Bronchus fibroblast of lung (primary cell): ENCODE measurements at places on chromosomes 12 and 14. TPM values are rescaled to one million over a fixed set of nuclear protein-coding genes. Genes with fewer than 3 reads are reported as not detected.

CLEC4D gene
- total RNA-seq, result not detected in 2 replicates

RTN1 gene
- total RNA-seq, result under 0.01 and 0.59 TPM in 2 replicates

TESPA1 gene
- not detected in 2 replicates for total RNA-seq

MDM1 gene
- total RNA-seq, result 7.0 and 8.2 TPM in 2 replicates

CD163 gene
- not detected in 2 replicates for total RNA-seq

TBX5 gene
- 21.7 and 25.7 TPM in 2 replicates for total RNA-seq

FSCB gene
- total RNA-seq, result not detected in 2 replicates

SRGAP1 gene
- total RNA-seq, result 4.9 and 8.1 TPM in 2 replicates

PPP1R36 gene
- total RNA-seq, result 0.30 and 0.50 TPM in 2 replicates

NKX2-1 gene
- not detected in 2 replicates for total RNA-seq

ENDOU gene
- total RNA-seq, result not detected in 2 replicates

RDH5 gene
- 9.8 and 12.3 TPM in 2 replicates for total RNA-seq

RNASE7 gene
- not detected in 2 replicates for total RNA-seq

ETFBKMT gene
- 1.8 and 2.2 TPM in 2 replicates for total RNA-seq

E2F7 gene
- 8.9 and 12.1 TPM in 2 replicates for total RNA-seq

PLEKHG7 gene
- total RNA-seq, result not detected in 2 replicates

NEDD1 gene
- 21.9 and 25.4 TPM in 2 replicates for total RNA-seq

COX8C gene
- not detected in 2 replicates for total RNA-seq

OR4E2 gene
- total RNA-seq, result not detected in 2 replicates

SSPN gene
- 4.2 and 5.4 TPM in 2 replicates for total RNA-seq

BEGAIN gene
- 1.0 and 1.3 TPM in 2 replicates for total RNA-seq

LRRC10 gene
- total RNA-seq, result not detected in 2 replicates

CCDC38 gene
- not detected in 2 replicates for total RNA-seq

OASL gene
- 0.15 TPM in 1 of 2 replicates, not detected in the other for total RNA-seq

TAS2R30 gene
- total RNA-seq, result under 0.01 TPM in 1 of 2 replicates, not detected in the other

AKAP6 gene
- total RNA-seq, result 0.15 and 0.17 TPM in 2 replicates

IL31 gene
- total RNA-seq, result not detected in 2 replicates

TEX52 gene
- not detected in 2 replicates for total RNA-seq

PRH1 gene
- 8.8 and 9.2 TPM in 2 replicates for total RNA-seq

TMEM263 gene
- 60.5 and 79.2 TPM in 2 replicates for total RNA-seq

ERP27 gene
- total RNA-seq, result not detected in 2 replicates

CRIP2 gene
- 102 and 104 TPM in 2 replicates for total RNA-seq

SIX1 gene
- 48.8 and 50.4 TPM in 2 replicates for total RNA-seq

SOCS2 gene
- total RNA-seq, result 63.2 and 72.0 TPM in 2 replicates

LRRC43 gene
- total RNA-seq, result 1.3 and 1.5 TPM in 2 replicates

TCTN2 gene
- 12.6 and 13.6 TPM in 2 replicates for total RNA-seq

RPS26 gene
- 2,167 and 2,638 TPM in 2 replicates for total RNA-seq

P2RX2 gene
- total RNA-seq, result not detected in 2 replicates

KDM5A gene
- total RNA-seq, result 19.6 and 22.7 TPM in 2 replicates

TRIP11 gene
- 8.5 and 12.6 TPM in 2 replicates for total RNA-seq

KCNC2 gene
- not detected in 2 replicates for total RNA-seq

CFAP251 gene
- 2.4 and 3.9 TPM in 2 replicates for total RNA-seq

KRT6B gene
- total RNA-seq, result not detected in 2 replicates

HEBP1 gene
- 14.6 and 19.0 TPM in 2 replicates for total RNA-seq

SERPINA12 gene
- not detected in 2 replicates for total RNA-seq

KRT3 gene
- total RNA-seq, result not detected in 2 replicates

GPR132 gene
- total RNA-seq, result not detected in 2 replicates

ERBB3 gene
- 0.17 and 0.45 TPM in 2 replicates for total RNA-seq

EXOC3L4 gene
- not detected in 2 replicates for total RNA-seq

IFNG gene
- not detected in 2 replicates for total RNA-seq

PRB2 gene
- not detected in 2 replicates for total RNA-seq

CLEC4C gene
- total RNA-seq, result not detected in 2 replicates

TAS2R50 gene
- not detected in 2 replicates for total RNA-seq

ANKRD33 gene
- under 0.01 TPM in 1 of 2 replicates, not detected in the other for total RNA-seq

CD4 gene
- 3.3 and 5.2 TPM in 2 replicates for total RNA-seq
